ENCODE measurements at places on chromosomes 11 and 22.

DNA sequence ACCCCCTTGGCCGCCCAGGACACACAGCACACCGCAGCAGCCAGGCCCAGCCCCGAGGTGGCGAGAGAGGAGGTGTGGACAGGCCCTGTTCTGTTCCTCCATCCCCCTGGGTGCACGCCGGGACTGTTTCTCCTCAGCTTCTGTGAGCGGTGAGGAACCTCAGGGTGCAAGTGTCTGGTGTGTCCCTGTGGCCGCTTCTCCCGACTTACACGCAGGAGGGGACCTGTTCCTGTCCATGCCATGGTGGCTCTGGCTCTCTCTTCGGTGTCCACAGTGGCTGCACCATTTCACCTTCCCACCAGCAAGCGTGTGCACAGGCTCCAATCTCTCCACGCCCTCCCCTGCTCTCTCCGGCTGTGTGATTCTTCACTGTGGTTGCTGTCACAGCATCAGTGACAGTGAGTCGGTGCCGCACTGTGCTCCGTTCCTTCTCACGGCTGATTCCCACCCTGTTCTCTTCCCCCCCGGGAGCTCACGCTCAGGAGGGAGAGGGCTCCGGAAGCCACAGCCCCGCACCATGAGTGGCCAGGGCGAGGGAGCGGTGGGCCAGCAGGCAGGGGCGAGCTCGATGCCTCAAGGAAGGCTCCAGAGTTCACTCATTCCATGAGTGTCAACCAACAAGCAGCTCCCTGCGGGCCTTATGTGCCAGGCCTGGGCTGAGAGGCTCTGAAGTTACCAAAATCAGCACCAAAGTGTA is 18.6 kb upstream of the WNT7B start:
- DNase-seq: no peak

GRCh38 chr22:38320605-38321402 is 3.6 kb upstream of the CSNK1E start:
- DNase-seq: no peak

- no peak for DNase-seq
These were observed 127.5 kb downstream of the APIP start for GRCh38 chr11:34788642-34789041.

DNA sequence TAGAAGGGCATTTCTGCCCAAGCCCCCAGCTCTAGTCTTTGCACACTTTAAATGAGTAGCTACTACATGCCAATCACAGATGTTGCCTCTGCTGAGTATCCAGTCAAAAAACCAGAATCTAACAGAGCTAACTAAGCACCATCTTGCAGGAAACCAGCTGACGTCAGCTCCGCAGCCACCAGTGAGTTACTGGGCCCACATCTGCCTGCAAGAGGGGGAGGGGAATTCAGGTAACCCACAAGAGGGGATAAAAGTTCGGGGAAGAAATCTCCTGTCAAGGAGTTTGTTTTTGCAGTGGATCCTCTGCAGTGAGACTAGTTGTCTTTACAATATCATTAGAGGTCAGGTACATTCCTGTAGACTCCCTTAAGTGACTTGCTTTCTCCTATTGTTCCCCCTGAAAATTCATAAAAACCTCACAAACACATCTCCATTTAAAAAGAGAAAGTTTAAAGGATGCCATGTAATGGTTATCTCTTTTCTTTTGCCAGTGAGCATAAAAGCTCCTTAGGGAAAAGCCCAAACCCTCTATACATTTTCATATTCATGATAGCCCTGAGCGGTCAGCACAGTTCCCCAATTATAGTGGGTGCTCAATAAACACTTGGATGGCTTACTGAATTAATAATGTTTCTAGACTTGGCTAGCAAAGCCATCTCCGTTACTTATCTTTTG is 9.3 kb downstream of the CD44 start:
- no peak for DNase-seq

DNA sequence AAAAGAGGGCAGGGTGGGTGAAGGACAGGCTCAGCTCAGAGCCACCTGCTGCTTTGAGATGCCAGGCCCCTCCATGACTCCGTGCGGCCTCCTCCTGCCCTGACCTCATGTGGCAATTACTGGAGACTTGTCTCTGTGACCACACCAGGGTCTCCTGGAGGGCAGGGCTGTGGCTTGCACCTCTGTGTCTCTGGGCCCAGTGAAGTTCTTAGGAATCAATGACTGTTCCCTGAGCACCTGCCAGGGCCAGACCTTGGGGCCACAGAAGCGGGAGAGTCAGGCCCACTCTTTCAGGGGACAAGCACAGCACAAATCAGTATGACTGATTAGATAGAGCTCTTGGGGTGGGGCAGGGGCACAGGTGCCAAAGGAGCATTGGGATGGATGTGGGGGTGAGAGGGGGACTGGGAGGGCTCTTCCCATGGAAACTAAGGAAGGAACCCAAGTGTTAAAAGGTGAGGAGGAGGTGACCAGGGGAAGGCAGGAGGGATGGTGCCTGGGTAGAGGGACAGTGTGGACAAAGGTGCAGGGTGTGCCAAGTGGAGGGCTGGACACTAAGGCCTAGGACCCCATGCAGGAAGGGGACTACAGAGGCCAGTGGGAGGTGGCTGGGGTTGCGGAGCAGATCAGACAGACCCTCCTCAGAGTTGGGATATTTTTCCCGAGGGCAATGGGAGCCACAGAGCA is 77.3 kb upstream of the SHISAL1 start:
- DNase-seq: no peak

- DNase-seq: no peak
These were observed 43.8 kb upstream of the PHF21B start for GRCh38 chr22:45053571-45053970.

DNA sequence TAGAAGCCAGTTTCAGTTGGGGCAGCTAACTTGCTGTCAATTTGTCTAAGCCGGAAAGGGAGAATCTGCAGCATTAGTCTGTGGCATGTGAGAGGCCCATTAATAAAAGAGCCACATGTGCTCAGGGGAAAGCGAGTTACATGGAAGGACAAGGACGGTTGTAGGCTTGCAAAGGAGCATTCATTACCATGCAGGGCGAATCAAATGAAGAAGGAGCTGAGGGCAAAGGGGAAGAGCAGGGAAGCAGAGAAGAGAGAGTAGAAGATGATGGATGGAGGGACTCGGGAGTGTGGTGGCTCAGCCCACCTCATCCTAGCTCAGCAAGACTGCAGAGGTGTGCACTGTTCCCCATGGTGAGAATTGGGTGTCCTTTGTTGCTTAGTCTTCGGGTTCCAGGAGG is 152.7 kb upstream of the TBCEL start:
- DNase-seq: no peak

DNA sequence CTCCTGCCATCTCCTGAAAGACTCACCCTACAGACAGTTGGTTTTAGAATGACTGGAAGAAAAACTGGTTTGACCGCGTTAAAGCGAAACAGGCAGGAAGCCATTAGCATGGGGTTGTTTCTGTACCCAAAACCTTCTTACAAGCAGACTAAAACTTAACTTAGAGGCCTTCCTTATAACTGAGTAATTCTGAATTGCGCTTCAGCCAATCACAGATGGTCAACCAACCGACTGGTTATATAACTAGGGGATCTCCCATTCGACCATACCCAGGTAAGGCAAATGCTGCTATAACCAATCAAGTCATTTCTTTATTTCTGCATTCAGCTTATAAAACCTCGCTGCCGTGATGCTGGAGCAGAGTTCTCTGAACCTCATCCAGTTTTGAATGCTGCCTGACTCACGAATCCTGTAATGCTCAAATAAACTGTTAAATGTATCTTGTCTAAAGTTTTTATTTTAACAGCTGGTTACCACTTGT is 87.8 kb upstream of the DRD2 start:
- DNase-seq: no peak

DNA sequence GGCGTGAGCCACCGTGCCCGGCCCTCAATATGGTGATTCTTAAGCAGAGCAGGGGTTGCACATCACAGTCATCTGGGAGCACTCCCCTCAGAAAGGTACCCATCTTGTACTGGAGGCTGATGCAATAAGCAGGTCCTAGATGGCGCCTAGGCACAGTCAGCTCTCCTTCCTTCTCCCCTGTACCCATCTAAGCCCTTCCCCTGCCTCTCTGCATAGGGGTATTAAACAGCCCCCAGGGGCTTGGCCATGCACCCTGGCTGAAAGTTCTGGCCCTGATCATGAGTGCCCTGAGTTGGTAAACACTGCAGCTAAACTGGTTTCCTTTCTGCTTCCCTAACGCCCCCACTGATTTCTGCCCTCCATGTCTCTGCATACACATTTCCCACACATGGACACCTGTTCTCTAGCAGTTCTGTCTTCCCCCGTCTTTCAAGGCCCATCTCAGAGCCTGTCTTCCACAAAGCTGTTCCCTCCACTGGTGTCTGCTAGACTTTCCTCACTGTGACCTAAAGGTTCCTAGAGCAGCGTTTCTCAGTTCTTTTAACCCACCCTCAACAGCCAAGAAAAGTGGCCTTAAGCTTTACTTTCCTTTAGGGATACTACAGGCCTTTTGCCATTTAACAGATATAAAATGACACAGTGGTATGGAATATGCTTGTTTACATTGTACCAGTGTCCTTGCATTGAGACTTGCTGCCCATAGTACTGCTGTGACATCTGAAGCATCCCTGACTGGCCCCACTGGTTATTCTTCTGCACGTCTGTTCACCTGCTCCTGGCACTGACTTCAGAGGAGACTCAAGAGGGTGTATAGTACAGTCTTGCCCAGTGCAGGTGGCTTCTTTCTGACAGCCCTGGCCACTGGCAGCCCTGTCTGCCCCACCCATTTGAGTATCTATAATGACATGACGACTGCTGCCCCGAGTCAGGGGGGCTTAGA is 15.6 kb downstream of the UBE2L3 start:
- no peak for DNase-seq

- peak; percentile 64 for DNase-seq
These were observed 18.6 kb upstream of the SCARF2 start for GRCh38 chr22:20456064-20456721.

GRCh38 chr11:1926156-1927025 is 6.9 kb downstream of the TNNT3 start:
- no peak for DNase-seq

DNA sequence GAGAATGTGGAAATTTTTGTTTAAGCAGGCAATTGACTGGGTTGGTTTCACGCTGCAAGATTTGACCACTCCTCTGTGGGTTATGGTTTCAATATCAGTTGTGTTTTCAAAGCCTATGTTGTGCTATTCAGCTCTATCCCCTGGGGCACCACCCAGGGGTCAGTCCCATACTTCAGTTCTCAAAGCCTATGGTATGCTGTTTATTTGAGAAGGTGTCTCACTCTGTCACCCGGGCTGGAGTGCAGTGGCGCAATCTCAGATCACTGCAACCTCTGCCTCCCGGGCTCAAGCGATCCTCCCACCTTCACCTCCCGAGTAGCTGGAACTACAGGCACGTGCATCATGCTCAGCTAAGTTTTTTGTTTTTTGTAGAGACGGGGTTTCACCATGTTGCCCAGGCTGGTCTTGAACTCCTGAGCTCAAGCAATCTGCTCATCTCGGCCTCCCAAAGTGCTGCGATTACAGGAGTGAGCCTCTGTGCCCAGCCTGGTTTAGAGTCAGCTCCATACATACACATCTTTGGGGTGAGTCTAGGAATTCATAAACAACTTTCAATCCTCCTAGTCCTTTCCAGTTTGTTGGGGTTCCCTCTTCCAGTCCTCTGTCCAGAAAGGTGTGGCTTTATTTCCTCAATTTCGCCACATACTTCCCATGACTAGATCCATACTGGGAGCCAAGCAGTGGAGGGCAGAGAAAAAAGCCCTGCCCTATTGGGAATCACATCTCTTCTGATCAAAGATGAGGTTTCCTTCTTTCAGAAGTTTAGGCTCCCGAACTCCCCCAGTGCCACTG is 35.0 kb upstream of the MAPK1 start:
- DNase-seq: no peak

GRCh38 chr11:116560589-116560988 is 212.2 kb downstream of the BUD13 start:
- DNase-seq: no peak

DNA sequence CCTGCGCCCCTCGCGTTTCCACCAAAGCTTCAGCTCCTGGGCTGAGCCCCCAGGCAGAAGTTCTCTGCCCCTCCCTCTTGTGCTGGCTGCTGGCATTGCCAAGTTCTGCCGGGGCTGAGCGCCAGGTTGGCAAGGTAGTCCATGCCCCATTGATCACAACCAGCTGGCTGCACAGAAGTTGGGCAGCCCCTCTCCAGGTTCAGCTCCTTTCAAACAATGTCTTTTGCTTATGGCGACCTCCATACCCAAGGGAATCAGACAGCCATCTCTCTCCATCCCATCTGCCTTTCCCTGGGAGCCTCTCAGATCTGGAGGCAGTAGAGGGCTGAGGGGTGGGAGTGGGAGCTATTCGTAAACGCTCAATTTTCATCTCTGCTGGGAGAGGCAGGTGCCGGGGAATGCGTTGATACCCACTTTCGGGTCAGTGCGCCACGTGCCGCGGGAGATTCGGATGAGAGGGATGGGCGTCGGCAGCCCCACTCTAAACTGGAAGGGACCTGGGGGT is 1.5 kb downstream of the ADAMTS8 start:
- DNase-seq: no peak

DNA sequence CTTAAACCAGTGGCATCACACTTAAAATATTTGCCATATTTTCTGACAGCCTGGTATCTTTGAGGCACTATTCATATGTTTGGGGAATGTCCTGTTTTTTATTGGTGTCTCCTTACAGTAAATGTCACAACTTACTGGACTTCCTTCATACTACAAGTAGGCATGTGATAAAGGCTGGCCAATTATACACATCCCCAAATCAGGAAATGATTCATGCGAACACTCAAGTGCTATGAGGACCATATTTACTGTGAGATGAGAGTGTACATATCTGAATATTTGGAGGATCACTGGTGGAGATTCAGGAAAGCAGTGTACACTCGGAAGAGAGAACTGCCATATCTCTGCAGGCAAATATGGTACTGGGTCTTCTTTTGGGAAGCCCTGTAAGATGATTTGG is 913.8 kb upstream of the CHORDC1 start:
- DNase-seq: no peak

DNA sequence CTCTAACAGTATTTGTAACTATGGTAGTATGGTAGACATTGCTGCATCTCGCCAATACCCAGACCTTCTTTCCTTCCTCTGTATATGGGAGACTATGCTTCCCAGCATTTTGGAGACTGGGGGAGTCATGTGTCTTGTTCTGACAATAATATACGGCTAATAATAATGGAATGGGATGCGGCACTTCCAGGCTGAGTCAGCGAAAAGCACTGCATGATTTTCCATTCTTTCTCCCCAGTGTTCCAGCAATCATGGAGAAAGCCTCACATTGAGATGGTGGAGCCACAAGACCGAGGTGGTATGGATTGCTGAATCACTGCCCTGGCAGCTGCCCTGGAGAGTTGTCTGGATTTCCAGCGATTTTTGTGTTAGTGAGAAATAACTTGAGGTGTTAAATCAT is 77.1 kb upstream of the FIBIN start:
- DNase-seq: no peak

- no peak for DNase-seq
These were observed 1.3 kb upstream of the NPTXR start for GRCh38 chr22:38845004-38845740.

Data from AML-193 (cell line).